ENCODE measurements at places on chromosomes 6 and 20. TPM values are rescaled to one million over a fixed set of nuclear protein-coding genes. Genes with fewer than 3 reads are reported as not detected.

Gene CTAGE9
- not detected for total RNA-seq

Gene CD24
- total RNA-seq, result under 0.01 TPM

Gene CST4
- total RNA-seq, result not detected

Gene PNLDC1
- total RNA-seq, result 0.18 TPM

Gene LST1
- total RNA-seq, result not detected

Gene BPI
- not detected for total RNA-seq

Gene TMEM74B
- total RNA-seq, result not detected

Gene BPIFB4
- not detected for total RNA-seq

Gene TNF
- not detected for total RNA-seq

Gene IL20RA
- total RNA-seq, result 1.2 TPM

Gene ACTL10
- 2.3 TPM for total RNA-seq

Gene CDSN
- not detected for total RNA-seq

Gene SLC22A2
- not detected for total RNA-seq

Gene GRIK2
- not detected for total RNA-seq

Gene CALHM4
- total RNA-seq, result not detected

Gene AIG1
- 13.8 TPM for total RNA-seq

Gene PDE10A
- 0.53 TPM for total RNA-seq

Gene DUSP15
- total RNA-seq, result not detected

Gene PTGIS
- 0.89 TPM for total RNA-seq

Gene MED23
- total RNA-seq, result 26.9 TPM

Gene CRISP3
- not detected for total RNA-seq

Gene POLR1C
- total RNA-seq, result 29.2 TPM

Gene WFDC12
- not detected for total RNA-seq

Gene ECT2L
- total RNA-seq, result not detected

Gene KCNG1
- 50.0 TPM for total RNA-seq
